ENCODE measurements at places on chromosomes 3 and 15.

GRCh38 chr3:174931473-174932353 is 72.6 kb downstream of the NAALADL2 start:
- DNase-seq = no peak

- peak; percentile 40 for DNase-seq
These were observed 107.2 kb upstream of the RASGRP1 start for GRCh38 chr15:38671675-38672254.

DNA sequence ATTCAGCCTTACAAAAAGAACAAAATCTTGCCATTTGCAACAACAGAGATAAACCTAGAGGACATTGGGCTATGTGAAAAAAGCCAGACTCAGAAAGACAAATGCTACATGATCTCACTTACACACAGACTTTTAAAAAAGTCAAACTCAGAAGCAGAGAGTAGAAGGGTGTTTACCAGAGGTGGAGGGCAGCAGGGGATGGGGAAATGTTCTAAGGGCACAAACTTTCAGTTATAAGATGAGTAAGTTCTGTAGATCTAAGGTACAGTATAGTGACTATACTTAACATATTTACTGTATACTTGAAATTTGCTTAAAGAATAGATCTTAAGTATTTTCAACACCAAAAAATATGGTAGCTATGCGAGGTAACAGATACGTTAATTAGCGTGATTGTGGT is 3.0 kb downstream of the MYEF2 start:
- DNase-seq = no peak

- no peak for DNase-seq
These were observed 93.9 kb downstream of the CPN2 start for GRCh38 chr3:194257151-194257621.

GRCh38 chr3:149933858-149934257 is 36.8 kb downstream of the PFN2 start:
- DNase-seq = no peak

DNA sequence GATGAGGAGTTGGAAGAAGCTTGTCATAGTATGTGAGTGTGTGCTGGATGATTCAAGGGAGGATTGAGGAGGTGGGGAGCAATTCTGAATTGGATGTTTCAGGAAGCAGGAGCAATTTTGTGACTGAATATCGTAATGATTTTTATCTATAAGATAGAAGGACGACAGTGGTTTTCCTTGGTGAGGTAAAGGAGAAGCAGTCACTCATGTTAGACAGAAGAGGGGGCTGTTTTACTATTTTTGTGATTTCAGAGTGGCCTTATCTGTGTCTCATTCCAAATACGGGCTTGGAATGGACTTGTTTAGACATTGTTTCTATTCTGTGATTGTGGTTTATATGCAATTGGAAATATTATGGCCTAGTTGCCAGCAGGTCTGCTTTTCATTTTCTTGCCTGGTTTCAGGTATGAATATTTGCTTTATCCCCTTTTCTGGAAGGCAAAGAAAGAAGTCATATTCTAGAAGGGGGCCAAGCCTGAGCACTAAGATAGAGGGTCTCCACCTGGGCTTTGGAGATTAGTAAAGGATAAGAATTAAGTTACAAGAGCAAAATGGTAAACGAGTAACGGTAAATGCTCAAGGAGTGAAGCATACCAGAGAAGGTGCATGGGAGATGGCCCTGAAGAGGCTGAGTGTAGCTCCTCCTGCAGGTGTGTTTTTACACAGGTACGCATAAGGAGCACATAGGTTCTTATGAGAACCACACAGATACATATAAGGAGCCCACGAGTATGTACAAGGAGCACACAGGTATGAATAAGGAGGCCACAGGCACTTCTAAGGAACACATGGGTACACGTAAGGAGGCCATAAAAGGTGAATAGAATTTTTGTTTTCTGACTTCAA is 124.6 kb upstream of the KCNAB1 start:
- no peak for DNase-seq

DNA sequence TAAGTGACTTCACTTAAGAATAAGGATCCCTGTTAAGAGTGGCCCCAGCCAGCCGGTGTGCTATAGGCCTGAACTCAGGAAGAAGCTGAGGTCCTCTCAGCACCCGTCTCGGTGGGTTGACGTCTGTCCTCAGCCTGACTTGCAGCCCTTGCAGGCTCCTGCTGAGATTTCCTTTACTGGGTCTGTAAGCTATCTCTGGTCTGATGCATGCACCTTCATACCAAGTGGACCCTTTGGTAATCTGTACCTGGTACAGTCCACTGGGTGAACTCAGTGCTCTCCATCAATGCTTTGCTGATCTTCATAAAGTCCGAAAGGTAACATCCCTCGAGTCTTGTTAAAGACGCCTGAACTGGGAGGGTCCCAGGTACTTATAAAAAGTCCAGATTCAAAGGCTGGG is 212.0 kb upstream of the PPP2R3A start:
- DNase-seq = no peak

DNA sequence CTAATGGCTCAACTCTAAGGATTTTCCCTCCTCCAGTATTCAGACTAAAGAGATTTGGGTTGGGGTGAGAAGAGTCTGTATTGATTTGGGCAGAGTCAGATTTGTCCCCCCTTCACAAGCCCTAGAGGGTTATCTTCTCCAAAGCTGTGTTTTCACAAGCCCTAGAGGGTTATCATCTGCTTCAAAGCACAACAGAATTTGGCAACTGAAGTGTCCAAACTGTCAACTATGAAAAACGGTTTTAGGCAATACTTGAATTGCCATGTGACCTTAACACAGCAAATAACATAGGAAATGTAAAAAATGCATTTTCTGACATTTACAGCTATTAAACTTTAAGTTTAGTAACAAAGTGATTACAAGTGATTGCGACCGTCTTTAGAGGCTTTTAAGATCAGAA is 119.9 kb downstream of the IMPG2 start:
- DNase-seq = no peak
